ENCODE measurements at places on chromosomes 13 and 19.

DNA sequence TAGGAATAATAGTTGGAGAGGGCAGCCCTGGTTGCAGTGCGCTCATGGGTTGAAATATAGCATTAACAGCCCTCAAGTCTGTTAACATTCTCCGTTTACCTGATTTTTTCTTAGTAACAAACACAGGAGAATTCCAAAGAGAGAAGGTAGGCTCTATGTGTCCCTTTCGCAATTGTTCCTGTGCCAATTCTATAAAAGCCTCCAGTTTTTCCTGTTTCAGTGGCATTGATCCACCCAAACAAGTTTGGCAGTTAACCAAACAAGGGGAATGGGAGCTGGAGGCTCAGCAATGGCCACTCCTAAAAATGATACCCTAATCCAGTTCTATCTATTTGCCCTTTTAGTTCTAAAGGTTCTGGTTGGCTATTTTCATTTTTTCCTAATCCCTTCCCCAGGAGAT is 151.6 kb downstream of the ZNF486 start:
- no peak for DNase-seq

- peak; percentile 90 for DNase-seq
Measured at GRCh38 chr19:18021121-18021755, 13.3 kb downstream of the ARRDC2 start.

DNA sequence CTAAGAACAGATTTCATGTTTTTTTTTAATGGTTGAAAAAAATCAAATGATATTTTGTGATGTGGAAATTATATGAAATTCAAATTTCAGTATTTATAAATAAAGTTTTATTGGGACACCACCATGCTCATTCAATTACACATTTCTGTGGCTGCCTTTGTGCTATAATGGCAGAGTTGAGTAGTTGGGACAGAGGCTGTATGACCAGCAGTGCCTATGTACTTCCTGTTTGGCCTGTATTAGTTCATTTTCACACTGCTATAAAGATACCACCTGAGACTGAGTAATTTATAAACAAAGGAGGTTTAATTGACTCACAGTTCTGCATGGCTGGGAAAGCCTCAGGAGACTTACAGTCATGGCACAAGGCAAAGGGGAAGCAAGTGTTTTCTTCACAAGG is 33.6 kb downstream of the AKAP11 start:
- DNase-seq = no peak

GRCh38 chr19:41456342-41456918 is 13.5 kb downstream of the ERICH4 start:
- no peak for DNase-seq

DNA sequence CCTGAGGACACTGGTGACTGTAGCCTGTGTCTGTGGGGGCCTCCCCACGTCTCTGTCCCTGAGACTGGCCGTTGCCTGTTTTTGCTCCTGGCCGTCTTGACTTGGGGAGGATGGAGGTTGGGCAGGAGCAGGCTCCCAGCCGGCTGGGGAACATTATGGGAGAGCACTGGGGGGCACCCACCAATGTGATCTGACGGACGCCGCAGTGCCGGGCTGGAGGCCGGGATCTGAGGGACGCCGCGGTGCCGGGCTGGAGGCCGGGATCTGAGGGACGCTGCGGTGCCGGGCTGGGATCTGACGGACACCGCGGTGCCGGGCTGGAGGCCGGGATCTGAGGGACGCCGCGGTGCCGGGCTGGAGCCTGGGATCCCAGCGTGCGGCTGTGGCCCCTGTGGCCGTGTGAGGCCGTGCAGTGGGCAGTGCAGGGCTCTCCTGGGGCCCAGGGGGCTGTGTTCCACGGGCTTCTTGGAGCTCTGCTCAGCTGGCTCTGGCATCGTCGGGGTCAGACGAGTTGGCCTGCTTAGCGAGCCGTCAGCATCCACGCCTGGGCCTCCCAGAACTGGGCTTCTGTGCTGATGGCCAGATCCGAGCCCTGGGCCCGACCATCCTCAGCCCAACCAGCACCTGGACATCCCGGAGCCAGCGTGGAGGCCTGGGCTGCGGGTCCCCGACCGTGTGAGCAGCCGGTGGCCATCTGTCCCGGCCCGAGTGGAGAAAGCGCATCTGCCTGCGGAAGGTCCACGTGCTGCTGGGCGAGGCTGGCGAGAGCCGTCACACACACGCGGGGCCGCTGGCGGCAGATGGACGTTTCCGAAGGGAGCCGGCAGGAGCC is 45.8 kb downstream of the GAS6 start:
- no peak for DNase-seq

DNA sequence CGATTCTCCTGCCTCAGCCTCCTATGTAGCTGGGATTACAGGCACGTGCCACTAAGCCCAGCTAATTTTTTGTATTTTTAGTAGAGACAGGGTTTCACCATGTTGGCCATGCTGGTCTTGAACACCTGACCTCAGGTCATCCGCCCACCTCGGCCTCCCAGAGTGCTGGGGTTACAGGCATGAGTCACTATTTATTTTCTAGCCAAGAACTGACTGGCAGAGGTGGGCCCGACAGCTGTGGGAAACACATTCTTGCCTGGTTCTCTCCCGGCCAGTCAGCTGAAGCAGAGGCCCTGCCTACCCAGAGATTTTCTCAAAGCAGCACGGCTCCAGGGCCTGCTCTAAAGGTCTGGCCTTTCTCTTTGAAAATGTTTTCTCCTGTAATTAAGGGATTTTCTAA is 108.0 kb downstream of the KCTD15 start:
- no peak for DNase-seq

GRCh38 chr13:114065141-114065925 is 67.1 kb downstream of the RASA3 start:
- DNase-seq = peak; percentile 91

DNA sequence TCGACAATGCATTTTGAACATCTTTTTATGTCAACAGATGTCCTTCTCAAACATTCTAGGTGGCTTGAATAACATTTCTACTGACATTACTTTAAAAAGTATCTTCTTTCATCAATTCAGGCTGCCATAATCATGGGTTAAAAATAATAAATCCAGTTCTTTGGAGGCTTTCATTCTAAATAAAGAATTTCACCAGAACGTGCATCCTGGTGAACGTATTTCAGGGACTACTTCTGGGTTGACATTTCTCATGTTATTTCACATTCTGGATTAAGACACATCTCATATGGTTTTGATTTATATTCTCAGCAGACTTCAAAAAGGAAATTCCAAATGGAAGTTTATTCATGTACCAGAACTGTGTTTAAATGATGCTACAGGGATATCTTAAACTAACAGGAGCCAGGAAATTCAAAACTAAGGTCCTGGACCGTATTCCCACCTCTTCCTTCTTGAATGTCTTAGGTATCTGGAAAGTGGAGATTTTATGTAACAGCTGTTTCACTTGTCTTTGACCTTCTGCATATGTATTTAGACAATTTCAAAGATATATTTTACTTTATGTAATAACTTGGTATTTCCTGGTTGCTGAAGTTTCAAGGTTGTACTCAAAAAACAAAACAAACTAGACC is 107.2 kb downstream of the STARD13 start:
- DNase-seq = no peak

GRCh38 chr13:22053053-22053452 is 382.2 kb downstream of the FGF9 start:
- DNase-seq = no peak

DNA sequence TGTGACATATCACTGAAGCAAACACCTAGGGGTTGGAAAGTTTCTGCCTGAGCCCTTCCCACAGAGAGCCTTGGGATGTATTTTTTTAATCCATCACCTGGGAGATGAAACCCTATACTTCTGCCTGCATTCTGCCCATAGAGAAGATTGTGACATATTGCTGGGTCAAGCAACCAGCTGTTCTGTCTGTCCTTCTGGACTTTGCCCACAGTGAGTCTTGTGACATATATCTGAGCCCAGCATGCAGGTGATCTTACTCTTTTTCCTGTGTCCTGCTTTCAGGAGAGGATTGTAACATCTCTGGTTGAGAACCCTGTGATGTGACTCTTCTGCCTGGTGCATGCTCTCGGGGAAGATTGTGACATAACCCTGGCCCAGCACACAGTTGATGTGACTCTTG is 24.9 kb upstream of the ZNF681 start:
- DNase-seq = no peak

- peak; percentile 98 for DNase-seq
Measured at GRCh38 chr19:42283188-42284065, 14.4 kb downstream of the CIC start.
